Bronchial smooth muscle cell (primary cell): ENCODE measurements at places on chromosomes 5 and 9. TPM values are rescaled to one million over a fixed set of nuclear protein-coding genes. Genes with fewer than 3 reads are reported as not detected.

SARDH gene
- total RNA-seq: 3.0 and 4.6 TPM in 2 replicates

PCDHAC1 gene
- total RNA-seq: under 0.01 and 0.09 TPM in 2 replicates

PCDHGB4 gene
- total RNA-seq: 26.7 and 34.0 TPM in 2 replicates

ZNF454 gene
- total RNA-seq: 2.8 and 3.0 TPM in 2 replicates

CDX1 gene
- total RNA-seq: not detected in 2 replicates

ANXA2R gene
- total RNA-seq: 2.5 and 5.7 TPM in 2 replicates

SUSD1 gene
- total RNA-seq: 12.2 and 18.4 TPM in 2 replicates

IFNE gene
- total RNA-seq: 1.5 and 3.8 TPM in 2 replicates

SLC6A3 gene
- total RNA-seq: under 0.01 TPM in 1 of 2 replicates, not detected in the other

SHC3 gene
- total RNA-seq: 20.9 and 38.0 TPM in 2 replicates

COL23A1 gene
- total RNA-seq: under 0.01 TPM in 1 of 2 replicates, not detected in the other

ZNF879 gene
- total RNA-seq: 4.1 and 4.2 TPM in 2 replicates

DMRT2 gene
- not detected in 2 replicates for total RNA-seq

RAPGEF6 gene
- 20.8 and 33.7 TPM in 2 replicates for total RNA-seq

FBXL7 gene
- 3.3 and 3.4 TPM in 2 replicates for total RNA-seq

SPATA31A3 gene
- not detected in 2 replicates for total RNA-seq

SOX30 gene
- 0.16 TPM in 1 of 2 replicates, not detected in the other for total RNA-seq

STPG3 gene
- 0.16 TPM in 1 of 2 replicates, not detected in the other for total RNA-seq

SLC46A2 gene
- total RNA-seq: not detected in 2 replicates

HEMGN gene
- total RNA-seq: not detected in 2 replicates

NSUN2 gene
- 32.2 and 35.8 TPM in 2 replicates for total RNA-seq

OR2V1 gene
- total RNA-seq: under 0.01 TPM in 1 of 2 replicates, not detected in the other

FRMPD1 gene
- total RNA-seq: not detected in 2 replicates

DOCK2 gene
- total RNA-seq: 2.5 and 3.2 TPM in 2 replicates

SAXO1 gene
- 0.09 and 0.16 TPM in 2 replicates for total RNA-seq

LECT2 gene
- not detected in 2 replicates for total RNA-seq

BBLN gene
- 11.2 and 21.6 TPM in 2 replicates for total RNA-seq

OTULIN gene
- total RNA-seq: 10.6 and 14.8 TPM in 2 replicates

LHX3 gene
- total RNA-seq: not detected in 2 replicates

TXNDC8 gene
- total RNA-seq: not detected in 2 replicates

EFNA5 gene
- 0.77 and 5.2 TPM in 2 replicates for total RNA-seq

GMCL2 gene
- not detected in 2 replicates for total RNA-seq

TRIM36 gene
- 0.09 and 0.32 TPM in 2 replicates for total RNA-seq

CLPTM1L gene
- 200 and 262 TPM in 2 replicates for total RNA-seq

CNTFR gene
- total RNA-seq: not detected in 2 replicates

TRPM6 gene
- total RNA-seq: under 0.01 TPM in 2 replicates

FBXO38 gene
- total RNA-seq: 46.9 and 54.4 TPM in 2 replicates

ADAMTS2 gene
- 30.3 and 36.8 TPM in 2 replicates for total RNA-seq

SPAG8 gene
- 1.5 and 1.6 TPM in 2 replicates for total RNA-seq

HACD4 gene
- 4.9 and 7.4 TPM in 2 replicates for total RNA-seq

IL13 gene
- total RNA-seq: 0.16 TPM in 1 of 2 replicates, not detected in the other

ARHGEF37 gene
- 1.3 and 1.8 TPM in 2 replicates for total RNA-seq

HTR1A gene
- not detected in 2 replicates for total RNA-seq

RUSC2 gene
- total RNA-seq: 10.4 and 12.7 TPM in 2 replicates

FCN2 gene
- not detected in 2 replicates for total RNA-seq

ARSI gene
- 9.9 and 16.3 TPM in 2 replicates for total RNA-seq

SPINK13 gene
- total RNA-seq: not detected in 2 replicates

CDKN2B gene
- 7.7 and 10.4 TPM in 2 replicates for total RNA-seq

ADAMTS6 gene
- 37.8 and 49.9 TPM in 2 replicates for total RNA-seq

ROPN1L gene
- 0.32 and 0.60 TPM in 2 replicates for total RNA-seq

LCN2 gene
- total RNA-seq: not detected in 2 replicates

LVRN gene
- total RNA-seq: 0.47 and 0.52 TPM in 2 replicates

FLT4 gene
- total RNA-seq: 0.09 and 0.16 TPM in 2 replicates

RNF183 gene
- total RNA-seq: not detected in 2 replicates

ASB6 gene
- 8.8 and 11.3 TPM in 2 replicates for total RNA-seq

IGIP gene
- 9.1 and 10.3 TPM in 2 replicates for total RNA-seq

PTGER4 gene
- 5.0 and 5.2 TPM in 2 replicates for total RNA-seq
